ENCODE measurements at places on chromosomes 2 and 18.

GRCh38 chr2:223747392-223748042, 89.9 kb downstream of the AP1S3 start:
- DNase-seq: no peak

DNA sequence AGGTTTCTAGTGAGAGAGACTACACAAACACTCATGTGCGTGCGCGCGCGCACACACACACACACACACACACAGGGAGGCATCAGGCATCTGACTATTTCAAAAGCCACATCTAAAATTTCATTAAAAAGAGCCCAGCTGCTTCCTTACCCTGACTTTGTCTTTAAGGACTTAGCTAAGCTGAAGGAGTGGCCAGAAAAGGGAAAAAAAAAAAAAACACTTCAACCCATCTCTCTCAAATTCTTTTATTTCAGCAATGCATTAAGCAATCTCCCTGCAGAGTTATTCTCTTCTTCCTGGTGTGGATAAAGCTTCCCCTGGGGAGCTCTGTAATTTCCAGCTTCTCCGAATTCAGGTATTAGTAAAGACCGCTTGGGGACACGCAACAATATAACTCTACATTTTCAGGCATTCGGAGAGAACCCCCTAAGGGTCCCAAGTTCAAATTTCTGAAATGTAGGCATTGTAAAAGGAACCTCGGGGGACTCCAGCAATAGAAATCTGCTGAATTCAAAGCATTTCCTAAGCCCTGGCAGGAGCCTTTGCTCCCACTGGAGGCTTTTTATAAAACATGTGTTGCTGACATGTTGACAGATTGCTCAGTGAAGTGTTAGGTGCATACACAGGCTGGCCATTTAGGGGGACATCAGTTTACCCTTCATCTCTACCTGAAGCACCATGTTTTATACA, 67.0 kb downstream of the ZNF521 start:
- DNase-seq: no peak

DNA sequence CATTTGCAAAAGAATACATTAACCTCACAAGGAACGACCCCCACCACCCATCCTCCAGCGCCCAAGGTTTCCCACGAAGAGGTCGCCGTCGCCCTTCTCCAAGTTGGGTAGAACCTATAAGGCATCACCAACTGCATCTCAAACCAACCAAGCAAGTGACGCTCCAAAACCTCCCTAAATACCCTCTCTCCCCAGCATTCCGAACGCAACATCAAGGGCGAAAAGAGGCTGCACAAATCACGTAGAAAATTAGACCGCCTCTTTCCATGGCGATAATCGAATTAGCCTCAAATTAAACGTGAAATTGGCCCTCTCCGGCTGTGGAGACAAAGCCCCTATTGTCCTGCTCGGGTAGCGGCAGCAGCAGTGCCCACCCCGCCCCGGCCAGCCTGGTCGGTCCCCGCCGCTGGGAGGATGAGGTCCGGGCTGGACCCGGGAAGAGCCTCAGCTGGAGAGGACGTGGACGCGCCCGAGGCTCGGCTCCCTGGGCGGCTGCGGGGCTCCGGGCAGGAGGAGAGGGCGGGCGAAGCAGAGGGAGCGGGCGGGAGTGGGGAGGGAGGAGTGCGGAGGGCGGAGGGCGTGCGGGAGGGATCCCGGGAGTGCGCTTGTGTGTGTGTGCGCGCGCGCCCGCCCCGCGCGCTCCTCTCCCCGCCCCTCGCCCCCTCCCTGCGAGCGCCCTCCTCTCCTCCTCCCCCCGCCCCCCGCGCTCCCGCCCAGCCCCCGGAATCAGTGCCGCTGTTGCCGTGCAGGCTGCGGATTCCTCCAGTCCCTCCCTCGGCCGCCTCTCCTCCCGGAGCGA, at the start of gene SPTBN1:
Gene SPTBN1 (plus strand): TSS at position 765 of the 799 bp plus-strand sequence. CDS start 70,092 bp downstream, outside the sequence.
- peak; percentile 12 for DNase-seq

DNA sequence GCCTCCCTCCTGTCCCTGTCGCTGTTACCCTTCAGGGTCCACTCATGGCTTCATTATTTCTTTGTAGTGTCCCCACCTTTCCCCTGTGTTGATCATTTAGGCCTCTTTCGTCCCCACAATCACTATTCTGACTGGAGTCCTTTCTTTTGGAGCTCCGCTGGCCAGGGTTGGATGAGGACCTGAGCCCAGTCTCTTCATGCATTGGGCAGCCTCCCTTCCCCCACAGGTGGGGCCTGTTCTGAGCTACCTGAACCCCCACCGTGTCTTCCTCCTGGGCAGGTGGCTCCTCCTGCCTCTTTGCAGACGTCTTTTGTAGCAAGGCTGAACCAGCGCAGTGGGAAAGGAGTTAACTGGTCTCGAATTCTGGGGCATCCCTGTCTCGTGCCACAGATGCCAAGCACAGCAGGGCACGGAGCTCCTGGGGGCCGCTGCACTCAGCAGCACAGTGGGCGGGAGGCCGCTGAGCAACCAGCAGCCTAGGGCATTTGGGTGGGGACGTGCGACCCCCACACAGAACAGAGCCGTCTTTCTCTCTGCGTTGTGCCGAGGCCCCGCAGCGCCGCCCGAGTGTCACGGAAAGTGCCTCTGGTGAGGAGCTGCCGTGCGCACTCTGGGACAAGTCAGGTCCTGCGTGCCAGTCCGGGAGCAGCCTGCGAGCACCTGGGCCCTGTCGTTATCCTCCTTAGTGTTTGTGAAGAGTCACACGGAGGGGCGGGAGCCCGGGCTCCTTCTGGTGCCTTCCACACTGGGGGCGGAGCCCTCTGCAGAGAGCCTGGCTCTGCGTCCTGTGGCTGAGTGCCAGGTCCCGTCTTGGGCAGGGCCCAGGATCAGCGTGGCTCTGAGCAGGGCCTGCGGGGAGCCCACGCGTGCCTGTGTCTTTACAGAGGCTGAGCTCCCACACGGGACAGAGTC, 130.1 kb downstream of the NFATC1 start:
- DNase-seq: no peak

DNA sequence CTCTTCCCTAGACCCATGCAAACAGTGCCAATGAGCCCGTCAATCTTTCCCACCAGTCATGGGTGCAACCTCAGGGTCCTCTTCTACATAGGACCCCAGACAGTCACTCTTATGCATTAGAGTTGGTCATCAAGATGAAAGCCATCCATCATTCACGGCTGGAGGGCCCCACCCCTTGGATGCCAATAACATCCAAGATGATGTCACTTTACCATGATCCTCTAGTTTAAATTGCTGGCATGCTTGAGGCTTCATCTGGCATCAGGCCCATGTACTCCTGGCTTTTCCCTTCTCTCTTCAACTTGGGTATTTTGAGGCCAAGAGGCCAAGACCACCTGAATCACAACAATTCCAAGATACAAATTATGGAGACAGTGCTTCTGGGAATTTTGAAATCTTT, 91.1 kb upstream of the MAPK4 start:
- no peak for DNase-seq

DNA sequence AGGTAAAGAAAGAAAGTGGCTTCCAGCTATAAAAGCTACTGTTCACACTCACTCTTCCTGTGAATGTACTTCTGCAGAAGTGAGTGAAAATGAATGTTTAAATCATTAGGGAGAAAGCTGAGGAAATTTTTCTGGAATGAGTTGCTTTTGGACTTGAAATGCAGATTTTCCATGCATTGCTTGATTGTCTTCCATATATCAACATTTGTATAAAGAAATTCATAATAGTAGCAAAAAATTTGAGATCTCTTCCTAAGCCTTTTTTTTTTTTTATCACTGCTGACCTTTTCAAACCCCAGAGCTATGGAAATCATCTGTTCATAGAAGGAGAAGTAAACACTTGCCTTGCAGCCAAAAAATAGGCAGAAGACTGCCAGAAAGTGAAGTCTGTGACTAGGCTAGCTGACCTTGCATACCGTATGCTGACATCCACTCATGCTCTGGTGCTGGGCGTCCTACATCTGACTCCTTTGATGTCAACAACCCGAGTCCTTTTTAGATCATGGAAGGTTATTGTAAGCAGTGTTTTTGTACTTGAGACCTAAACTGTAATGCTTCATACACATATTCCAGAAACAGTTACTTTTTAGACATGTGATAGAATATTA, 154.5 kb upstream of the RASGRP3 start:
- no peak for DNase-seq

GRCh38 chr2:48865704-48866103, 110.2 kb upstream of the LHCGR start:
- DNase-seq: no peak

DNA sequence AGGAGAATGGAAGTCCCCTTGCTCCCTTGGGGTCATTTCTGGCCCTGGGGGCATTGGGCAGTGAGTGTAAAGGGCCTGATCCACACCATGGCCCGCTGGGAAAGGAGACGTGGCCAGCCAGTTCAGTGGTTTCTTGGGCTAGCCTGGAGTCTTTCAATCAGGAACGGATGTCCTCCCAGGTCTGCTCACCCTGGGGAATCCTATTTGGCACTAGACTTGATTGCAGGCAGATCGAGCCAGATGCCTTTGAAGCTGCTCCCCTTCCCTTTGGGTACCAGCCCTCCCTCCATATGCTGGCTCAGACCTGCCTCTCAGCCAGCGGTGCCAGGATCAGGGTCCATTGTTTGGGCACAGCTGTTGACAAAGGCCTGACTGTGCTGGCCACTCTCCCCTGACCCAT, 11.0 kb downstream of the FBLN7 start:
- no peak for DNase-seq

GRCh38 chr18:2956056-2956455, 56.9 kb downstream of the LPIN2 start:
- no peak for DNase-seq

- no peak for DNase-seq
These were observed 63.3 kb downstream of the RPIA start for GRCh38 chr2:88754585-88755320.

GRCh38 chr2:233199870-233200269, 51.6 kb upstream of the ATG16L1 start:
- DNase-seq: no peak

DNA sequence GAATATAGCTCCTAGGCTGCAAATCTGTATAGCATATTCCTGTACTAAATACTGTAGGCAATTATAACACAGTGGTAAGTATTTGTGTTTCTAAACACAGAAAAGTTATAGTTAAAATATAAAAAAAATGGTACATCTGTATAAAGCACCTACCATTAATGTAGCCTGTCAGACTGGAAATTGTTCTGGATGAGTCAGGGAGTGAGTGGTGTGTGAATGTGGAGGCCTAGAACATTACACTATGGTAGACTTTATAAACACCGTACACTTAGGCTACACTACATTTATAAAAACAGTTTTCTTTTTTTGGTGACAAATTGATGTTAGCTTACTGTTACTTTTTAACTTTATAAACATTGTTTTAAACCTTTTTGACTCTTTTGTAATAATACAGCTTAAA, 226.3 kb downstream of the CCDC85A start:
- DNase-seq: no peak

- DNase-seq: no peak
These were observed 1.1 kb upstream of the TACR1 start for GRCh38 chr2:75200140-75201096.

DNA sequence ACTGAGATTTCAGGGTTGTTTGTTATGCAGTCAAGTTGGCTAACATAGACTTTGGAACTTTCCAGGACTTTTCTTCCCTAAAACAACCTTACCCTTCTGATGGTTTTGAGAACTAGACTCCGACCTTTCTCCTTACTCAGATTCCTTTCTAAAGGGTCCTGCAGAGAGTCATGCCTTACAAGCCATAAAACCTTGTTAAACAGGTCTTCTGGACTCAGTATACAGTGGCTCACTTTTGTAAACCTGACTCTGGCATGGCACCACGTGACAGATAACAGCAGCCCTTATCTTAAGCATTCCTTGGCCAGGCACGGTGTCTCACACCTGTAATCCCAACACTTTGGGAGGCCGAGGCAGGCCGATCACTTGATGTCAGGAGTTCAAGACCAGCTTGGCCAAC, 253.2 kb upstream of the RAB6C start:
- DNase-seq: no peak

DNA sequence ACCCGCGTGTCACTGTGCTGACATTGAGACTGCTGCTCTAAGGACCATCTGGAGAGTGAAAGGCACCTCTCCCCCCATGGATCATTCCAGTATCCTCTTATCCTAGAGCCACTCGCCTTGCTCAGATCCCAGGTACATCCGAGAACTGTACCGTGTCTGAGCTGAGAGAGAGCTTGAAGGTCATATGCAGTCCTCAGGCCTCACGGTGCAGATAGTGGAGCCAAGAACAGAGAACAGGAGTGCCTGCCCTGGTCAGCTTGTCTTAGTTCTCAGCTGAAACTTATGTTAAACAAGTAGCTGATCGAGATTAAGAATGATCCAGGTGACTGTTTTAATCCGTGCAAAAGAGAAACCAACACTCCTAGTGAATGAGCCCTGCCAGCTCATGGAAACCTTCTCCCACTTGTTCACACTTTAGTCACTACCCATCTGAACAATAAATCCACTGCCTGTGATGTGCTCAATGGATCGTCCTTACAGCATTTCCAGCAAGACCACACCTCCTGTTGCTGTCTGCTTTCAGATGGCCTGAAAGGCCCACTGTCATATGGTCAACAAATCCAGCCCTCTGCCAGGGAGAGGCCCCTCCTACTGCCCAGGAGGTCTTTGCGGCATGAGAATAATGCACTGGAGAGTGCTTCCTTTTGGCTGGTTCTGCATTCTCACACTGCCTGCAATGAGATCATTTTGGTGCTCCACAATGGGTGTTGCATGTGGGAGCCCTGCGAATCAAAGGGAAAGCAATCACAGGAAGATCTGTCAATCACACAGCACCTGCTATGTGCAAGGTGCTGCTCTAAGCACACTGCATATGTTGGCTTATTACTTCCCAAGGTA, 43.7 kb upstream of the APCDD1 start:
- no peak for DNase-seq
